Suprapubic skin (tissue), 4 donors: ENCODE measurements at places on chromosomes 13 and 19. TPM values are rescaled to one million over a fixed set of nuclear protein-coding genes. Genes with fewer than 3 reads are reported as not detected.

- DNase-seq = peak; percentile 84
These were observed 19.9 kb downstream of the KDM4B start for GRCh38 chr19:4988770-4989251.

Gene RXFP2
- not detected for total RNA-seq

DNA sequence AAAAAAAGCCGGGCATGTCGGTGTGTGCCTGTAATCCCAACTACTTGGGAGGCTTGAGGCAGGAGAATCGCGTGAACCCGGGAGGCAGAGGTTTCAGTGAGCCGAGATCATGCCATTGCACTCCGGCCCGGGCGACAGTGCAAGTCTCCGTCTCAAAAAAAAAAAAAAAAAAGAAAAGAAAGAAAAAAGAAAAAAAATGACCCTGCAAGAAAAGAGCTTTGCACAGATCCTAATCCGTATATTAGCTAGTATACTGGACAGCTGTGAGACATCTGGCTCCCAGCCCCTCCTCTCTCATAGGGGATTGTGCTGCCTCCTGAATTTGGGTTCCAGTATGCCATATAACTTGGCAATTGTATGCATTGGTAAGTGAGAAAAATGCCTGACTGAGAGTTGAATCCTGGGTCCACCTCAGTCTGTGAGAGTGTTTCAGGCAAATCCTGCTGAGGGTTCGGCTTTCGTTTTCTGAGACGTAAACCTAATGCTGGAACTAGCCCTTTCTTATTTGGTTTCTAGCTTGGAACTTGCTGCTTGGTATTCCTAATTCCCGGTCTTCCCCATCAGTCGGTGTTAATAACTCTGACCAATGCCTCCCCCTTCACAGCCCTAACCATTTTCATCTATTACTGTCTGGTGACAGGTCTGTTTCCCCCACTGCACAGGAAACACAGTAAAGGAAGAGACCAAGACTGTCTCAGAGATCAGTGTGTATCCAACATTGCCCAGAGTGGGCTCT is 1.3 kb upstream of the AKT2 start:
- no peak for DNase-seq

- no peak for DNase-seq
These were observed 96.5 kb downstream of the UGGT2 start for GRCh38 chr13:95956589-95957148.

GRCh38 chr19:39183104-39183503 is 13.7 kb upstream of the NCCRP1 start:
- DNase-seq = no peak

GRCh38 chr13:99484473-99484872 is 16.8 kb upstream of the TM9SF2 start:
- DNase-seq = no peak

GRCh38 chr13:43270130-43270830 is 246.9 kb downstream of the DNAJC15 start:
- no peak for DNase-seq

DNA sequence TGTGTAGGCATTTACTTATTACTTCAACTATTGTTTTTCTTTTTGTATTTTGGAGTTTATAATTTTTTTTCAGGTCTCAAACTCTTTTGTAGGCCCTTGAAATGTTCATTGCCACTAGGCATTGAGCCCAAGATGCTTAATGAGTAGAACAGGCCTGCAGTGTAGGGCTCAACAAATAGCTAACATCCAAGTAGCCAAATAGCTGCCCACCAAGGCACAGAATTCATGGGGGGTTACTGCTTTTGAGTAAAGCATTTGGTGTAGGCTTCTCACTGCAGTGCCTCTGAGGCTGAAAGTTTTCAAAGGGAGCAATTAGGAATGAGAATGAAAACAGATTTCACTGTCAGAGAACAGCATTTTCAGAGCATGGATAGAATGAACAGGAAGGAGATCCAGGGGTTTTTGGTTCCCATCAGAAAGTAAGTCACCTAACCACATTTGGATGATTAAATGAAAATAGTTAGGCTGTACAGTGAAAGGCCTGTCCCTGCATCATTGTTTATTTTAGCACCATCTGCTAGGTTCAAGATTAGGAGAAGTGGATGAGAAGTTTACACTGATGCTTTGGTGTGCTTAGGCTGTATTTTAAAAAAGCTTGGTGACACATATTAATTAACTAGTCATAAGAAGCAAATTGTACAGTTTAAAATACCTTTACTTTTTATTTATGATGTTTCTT is 61.0 kb downstream of the EDNRB start:
- DNase-seq = no peak

DNA sequence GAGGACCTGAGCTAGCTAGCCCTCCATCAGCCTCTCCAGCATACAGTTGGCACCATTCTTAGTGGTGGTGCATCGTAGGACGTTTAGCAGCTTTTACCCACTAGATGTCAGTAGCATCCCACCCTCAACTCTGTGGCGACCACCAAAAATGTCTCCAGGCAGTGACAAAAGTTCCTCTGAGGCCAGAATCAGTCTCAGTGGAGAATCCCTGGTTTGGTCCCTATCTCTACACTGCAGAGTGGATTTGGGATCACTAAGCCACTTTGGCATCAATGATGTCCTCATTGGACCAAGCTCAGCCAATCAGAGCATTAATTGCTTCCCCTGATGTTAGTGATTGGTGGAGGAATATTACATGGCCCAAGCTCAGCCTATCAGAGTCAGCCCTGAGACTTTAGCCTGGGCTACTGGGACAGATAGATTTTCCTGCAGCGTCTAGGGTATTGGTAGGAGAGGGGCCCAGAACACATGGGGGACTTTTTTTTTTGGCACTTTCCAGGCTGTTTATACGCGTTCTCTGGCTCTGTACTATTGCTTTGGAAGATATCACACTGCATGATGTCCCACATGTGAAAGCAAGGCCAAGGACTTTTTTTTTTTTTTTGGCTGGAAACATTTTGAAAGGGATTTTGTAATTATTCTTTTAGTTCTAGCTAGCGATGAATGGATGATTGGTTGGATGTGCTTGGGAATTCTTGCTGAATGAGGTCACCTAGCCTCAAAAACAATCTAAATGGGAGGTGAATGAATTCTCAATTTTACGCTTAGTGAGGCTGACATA is 7.0 kb downstream of the TMEM221 start:
- DNase-seq = no peak

Gene KLK1
- 41.7 TPM for total RNA-seq

DNA sequence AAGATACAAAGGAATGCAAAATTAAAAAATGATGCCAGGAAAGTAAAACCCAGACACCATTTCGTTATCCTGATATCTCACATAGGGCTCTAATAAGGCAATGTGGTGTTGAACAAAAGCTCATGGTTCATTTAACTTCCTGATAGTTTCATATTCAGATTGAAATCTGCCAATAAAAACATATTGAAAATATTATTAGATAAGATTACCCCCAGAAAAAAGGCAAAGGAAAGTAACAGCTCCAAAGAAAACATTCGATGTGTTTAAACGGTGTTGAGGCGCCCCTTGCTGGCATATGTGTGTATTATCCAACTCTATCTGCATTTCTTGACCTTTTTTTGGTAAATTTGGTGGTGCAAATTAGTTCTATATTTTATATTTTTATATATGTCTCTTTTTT is 75.9 kb downstream of the ESD start:
- no peak for DNase-seq

Gene ZNF331
- 28.2 TPM for total RNA-seq

DNA sequence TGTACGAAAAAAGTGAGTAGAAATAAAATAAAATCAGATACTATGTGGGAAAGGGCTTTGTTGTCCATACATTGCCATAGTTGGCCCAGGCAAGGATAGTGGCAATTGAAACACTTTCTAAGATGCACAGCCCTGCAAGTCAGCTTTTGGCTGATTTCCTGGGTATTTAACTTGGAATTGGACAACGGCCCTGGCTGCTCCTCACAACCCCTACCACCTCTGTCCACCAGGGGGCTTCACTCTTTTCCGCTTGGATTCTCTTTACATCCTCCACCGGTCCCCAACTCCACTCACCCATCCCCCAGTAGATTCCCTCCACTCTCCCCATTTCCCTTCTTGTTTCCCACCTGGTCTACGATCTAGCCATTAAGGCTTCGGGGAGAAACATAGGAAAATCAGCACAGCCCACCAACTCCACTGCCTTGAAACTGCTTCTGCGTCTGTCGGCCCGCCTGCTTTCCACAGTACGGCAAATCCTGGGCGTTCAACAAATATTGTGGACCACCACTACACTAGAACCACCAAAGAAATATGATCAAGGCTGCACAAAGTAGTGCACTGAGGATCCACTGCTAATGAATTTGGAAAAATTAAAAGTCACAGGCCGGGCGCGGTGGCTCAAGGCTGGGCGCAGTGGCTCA is 48.6 kb upstream of the GTF3A start:
- DNase-seq = peak; percentile 81

- peak; percentile 80 for DNase-seq
These were observed 6.8 kb downstream of the ANO8 start for GRCh38 chr19:17327654-17328516.

- peak; percentile 95 for DNase-seq
These were observed 7.3 kb downstream of the MRPL4 start for GRCh38 chr19:10259162-10259905.

- DNase-seq = no peak
These were observed 1.2 kb downstream of the F2RL3 start for GRCh38 chr19:16889883-16890460.

- no peak for DNase-seq
These were observed 279.8 kb upstream of the EDNRB start for GRCh38 chr13:78198419-78198818.

DNA sequence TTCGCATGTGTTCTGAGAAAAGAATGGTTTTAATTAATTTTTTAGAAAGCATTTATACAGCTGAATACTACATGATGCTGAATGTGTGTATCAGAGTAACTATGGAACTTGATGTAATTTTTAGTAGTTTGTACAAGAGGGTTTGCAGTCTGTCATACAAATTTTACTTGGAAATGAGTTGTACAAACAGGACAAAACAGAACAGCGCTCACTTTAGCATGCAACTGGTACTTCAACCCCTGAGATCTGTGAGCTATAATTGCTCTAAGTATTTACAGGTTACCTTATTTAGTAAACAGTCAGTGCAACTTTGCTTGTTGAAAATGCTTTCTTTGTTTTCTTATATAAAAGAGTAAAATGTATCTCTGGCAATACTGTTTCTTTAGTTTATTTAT is 706 bp downstream of the TNFRSF19 start:
- no peak for DNase-seq

- no peak for DNase-seq
These were observed 9.5 kb downstream of the MEF2B start for GRCh38 chr19:19160461-19161035.

Gene ZBTB32
- total RNA-seq = not detected

- peak; percentile 91 for DNase-seq
These were observed 47.2 kb downstream of the LYL1 start for GRCh38 chr19:13055213-13056051.
